ENCODE measurements at places on chromosomes 11 and 22.

DNA sequence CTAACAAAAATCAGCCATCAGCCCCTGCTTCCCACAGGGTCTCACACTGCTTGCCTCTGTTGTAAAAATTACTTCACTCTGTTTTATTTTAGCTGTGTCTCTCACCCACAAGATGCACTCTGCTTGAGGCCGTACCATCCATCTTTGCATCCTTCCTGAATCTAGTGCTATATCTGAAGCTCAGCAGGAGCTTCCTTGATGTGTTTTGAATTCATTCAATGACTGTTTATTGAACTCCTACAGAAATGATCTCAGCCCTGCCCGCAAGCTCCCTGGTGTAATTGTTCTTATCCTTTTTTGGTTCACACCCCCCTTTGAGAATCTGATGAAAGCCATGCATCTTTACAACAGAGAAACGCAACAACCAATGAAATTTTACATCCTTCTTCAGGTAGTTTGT, 310.2 kb upstream of the ZC3H12C start:
- DNase-seq, result no peak
- no peak overlapping the region for H3K4me3 ChIP-seq
- H3K4me1 ChIP-seq, result no peaks in the 10 kb centered on the region
- no peak overlapping the region for H3K27ac ChIP-seq
- H3K36me3 ChIP-seq, result no peaks in the 10 kb centered on the region

- H3K27ac ChIP-seq, result no peak overlapping the region
- H3K27me3 ChIP-seq, result no peaks in the 10 kb centered on the region
- DNase-seq, result no peak
- no peaks in the 10 kb centered on the region for H3K36me3 ChIP-seq
Measured at GRCh38 chr11:83319346-83319745, 33.2 kb upstream of the CCDC90B start.

DNA sequence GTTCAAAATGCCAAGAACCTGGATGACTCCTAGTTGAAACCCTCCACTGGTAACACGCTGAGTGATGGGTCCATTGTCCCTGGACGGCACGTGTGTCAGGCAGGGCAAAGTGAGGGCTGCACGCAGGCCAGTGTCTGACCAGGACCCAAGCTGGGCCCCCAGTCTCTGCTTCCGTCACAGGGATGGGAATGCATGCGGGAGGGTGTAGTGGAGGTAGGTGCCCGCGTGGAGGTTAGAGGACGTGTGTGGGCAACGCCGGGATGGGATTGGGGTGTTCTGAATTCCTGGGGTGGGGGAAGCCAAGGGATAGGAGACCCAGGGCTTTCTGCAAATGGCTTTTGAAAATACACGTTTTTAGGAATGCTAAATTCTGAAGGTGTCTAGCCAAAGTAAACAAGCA, 943.3 kb downstream of the BRD1 start:
- H3K27me3 ChIP-seq, result no peaks in the 10 kb centered on the region
- no peaks in the 10 kb centered on the region for H3K4me1 ChIP-seq
- no peak overlapping the region for H3K27ac ChIP-seq
- H3K4me3 ChIP-seq, result no peak overlapping the region
- no peaks in the 10 kb centered on the region for H3K36me3 ChIP-seq

GRCh38 chr22:30598986-30599385, 7.3 kb upstream of the PES1 start:
- no peak overlapping the region for H3K27ac ChIP-seq
- H3K4me1 ChIP-seq, result no peaks in the 10 kb centered on the region
- H3K4me3 ChIP-seq, result no peak overlapping the region
- H3K27me3 ChIP-seq, result no peaks in the 10 kb centered on the region
- no peak for DNase-seq
- no peaks in the 10 kb centered on the region for H3K36me3 ChIP-seq

DNA sequence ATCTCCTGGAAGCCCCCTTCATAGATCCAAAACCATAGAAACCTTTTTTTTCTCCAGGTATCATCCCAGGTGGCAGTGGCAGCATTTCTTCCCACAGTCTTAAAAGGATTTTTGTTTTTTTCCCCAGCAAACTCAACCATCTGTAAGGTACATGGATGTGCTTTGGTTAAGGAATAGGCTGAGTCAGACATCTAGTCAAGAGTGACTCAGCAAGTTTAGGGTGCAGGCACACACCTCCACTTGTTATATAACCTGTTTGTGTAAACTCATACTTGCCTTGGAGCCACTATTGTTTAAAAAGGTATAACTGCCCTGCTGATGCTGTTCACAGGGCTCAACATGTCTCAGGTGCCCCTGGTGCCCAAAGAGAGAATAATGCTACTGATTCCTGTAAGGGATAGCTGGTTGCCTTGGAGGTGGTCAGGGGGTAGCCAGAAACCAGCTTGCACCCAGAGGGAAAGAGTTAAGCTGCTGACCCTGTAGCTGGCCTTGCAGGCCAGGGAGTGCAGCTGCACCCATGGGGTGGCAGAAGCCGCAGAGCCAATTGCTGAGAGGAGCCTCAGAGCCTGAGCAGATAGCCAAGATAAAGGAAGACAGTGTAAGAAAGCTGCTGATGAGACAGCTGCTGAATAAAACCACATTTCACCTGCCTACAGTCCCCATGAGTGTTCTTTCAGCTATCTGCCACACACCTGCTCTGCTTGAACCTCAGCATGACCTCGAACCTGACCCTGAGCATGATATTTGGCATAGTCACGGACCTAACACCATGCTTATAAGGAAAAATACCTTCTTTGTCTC, 1726.1 kb upstream of the RAG2 start:
- no peak overlapping the region for H3K27ac ChIP-seq
- H3K36me3 ChIP-seq, result no peaks in the 10 kb centered on the region
- H3K4me1 ChIP-seq, result no peaks in the 10 kb centered on the region
- H3K27me3 ChIP-seq, result no peaks in the 10 kb centered on the region

GRCh38 chr11:126140926-126141280, 70.5 kb downstream of the RPUSD4 start:
- peaks cover 3% of the 10 kb centered on the region for H3K27me3 ChIP-seq
- H3K36me3 ChIP-seq, result no peaks in the 10 kb centered on the region
- no peak overlapping the region for H3K4me3 ChIP-seq
- H3K4me1 ChIP-seq, result no peaks in the 10 kb centered on the region
- H3K27ac ChIP-seq, result no peak overlapping the region
